ENCODE measurements at places on chromosomes 4 and X.

DNA sequence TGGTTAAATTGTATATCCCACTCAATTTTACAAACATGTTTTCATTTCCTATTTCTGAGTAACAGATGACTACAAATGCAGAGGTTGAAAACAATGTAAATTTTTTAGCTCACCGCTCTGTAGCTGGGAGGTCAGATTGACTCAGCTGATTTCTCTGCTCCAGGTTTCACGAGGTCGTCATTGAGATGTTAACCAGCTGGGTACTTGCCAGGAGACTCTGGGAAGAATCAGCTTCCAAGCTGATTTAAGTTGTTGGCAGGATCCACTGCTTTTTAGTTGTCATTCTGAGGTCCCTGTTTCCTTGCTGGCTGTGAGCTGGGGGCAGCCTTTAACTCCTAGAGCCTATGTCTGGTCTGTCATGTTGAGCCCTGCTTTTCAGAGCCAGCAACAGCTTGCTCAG lies 864.3 kb upstream of the AGA start:
- no peak for DNase-seq
- no peaks in the 10 kb centered on the region for H3K27me3 ChIP-seq
- H3K36me3 ChIP-seq, result no peaks in the 10 kb centered on the region
- no peaks in the 10 kb centered on the region for H3K4me1 ChIP-seq
- no peak overlapping the region for H3K27ac ChIP-seq
- H3K4me3 ChIP-seq, result no peak overlapping the region

- no peak overlapping the region for H3K27ac ChIP-seq
- DNase-seq, result no peak
- no peak overlapping the region for H3K4me3 ChIP-seq
- 0 out of 2 replicates have a peak, but pooled peaks cover 7% of the 10 kb centered on the region for H3K27me3 ChIP-seq
- H3K36me3 ChIP-seq, result no peaks in the 10 kb centered on the region
- no peaks in the 10 kb centered on the region for H3K4me1 ChIP-seq
Measured at GRCh38 chr4:47427935-47428334, 35.6 kb downstream of the COMMD8 start.

DNA sequence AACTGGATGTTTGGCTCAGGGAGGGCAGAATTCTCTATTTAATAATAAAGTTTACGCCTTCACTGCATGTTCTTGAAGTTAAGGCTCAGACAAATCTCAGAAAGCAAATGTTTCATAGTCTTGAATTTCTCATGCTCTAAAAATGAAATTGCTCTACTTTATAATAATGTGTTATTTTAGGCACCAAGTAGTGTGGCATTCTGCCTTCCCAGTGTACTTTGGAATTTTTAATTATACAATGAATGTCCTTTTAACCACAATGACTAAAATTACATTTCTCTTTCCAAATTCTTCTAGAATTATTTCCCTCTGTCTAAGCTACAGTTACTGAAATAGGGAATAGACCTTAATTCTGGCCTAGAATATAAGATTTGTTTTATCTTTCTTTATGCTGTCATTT lies 97.9 kb upstream of the PDE5A start:
- H3K27me3 ChIP-seq, result no peaks in the 10 kb centered on the region
- H3K36me3 ChIP-seq, result no peaks in the 10 kb centered on the region
- H3K4me1 ChIP-seq, result peaks cover 53% of the 10 kb centered on the region

DNA sequence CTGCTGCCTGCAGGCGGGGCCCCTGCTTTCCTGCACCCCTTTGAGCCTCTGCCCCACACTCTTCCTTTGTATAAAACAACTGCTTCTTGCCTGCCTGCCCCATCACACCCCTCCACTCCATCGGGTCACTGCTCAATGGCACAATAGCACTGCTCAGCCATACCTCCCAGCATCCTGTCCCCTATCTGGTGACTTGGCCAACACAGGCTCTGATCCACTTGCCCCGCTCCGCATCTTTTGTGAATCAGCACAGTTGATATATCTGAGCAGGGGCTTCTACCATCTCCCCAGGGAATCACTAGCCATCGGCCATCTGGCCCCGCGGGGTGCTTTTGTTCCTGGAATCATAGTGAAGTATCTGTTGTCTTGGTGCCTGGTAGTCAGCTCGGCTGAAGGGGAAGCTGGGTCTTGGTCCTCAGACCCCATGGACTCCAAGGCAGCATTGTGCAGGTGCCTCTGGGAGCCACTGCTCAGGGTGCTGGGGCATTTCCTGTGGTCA lies 45.3 kb downstream of the MAP7D3 start:
- H3K27ac ChIP-seq, result no peak overlapping the region
- DNase-seq, result no peak
- H3K36me3 ChIP-seq, result no peaks in the 10 kb centered on the region
- H3K4me3 ChIP-seq, result no peak overlapping the region

DNA sequence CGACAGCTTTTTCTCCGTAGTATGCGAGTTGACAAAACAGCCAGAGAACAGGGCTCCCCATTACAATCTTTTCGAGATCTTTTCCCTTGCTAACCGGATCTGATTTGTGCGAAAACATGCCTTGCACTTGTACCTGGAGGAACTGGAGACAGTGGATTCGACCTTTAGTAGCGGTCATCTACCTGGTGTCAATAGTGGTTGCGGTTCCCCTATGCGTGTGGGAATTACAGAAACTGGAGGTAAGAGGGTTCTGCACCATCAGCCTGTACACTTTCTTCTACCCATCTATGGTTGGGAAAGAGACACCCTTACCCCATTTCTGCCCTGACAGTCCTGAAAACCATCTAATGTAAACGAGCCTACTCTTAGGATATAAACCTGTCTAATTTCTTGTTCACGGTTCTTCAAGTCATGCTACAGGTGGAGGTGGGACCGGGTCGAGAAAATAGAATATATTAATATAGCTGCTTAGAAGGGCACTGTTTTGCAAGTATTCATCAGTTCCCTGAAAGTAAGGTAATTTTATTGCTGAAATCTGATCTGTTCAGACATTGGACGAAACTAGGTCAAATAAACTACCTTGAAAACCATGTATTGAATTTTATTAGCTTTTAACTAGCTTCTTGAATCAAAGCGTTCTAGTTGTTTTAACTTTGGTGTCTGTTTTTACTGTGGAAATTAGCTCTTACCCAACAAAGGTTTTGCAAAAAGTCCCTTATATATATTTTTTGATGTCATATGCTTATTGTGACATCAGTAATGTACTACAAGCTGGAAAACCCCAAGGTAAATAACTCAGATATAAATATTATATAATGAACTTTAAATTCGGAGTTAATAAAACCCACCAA lies 869 bp downstream of the TMEM184C start:
- peak overlapping the region; percentile 88 for H3K4me3 ChIP-seq
- DNase-seq, result no peak
- H3K27ac ChIP-seq, result no peak overlapping the region
- no peaks in the 10 kb centered on the region for H3K36me3 ChIP-seq
- H3K27me3 ChIP-seq, result no peaks in the 10 kb centered on the region

DNA sequence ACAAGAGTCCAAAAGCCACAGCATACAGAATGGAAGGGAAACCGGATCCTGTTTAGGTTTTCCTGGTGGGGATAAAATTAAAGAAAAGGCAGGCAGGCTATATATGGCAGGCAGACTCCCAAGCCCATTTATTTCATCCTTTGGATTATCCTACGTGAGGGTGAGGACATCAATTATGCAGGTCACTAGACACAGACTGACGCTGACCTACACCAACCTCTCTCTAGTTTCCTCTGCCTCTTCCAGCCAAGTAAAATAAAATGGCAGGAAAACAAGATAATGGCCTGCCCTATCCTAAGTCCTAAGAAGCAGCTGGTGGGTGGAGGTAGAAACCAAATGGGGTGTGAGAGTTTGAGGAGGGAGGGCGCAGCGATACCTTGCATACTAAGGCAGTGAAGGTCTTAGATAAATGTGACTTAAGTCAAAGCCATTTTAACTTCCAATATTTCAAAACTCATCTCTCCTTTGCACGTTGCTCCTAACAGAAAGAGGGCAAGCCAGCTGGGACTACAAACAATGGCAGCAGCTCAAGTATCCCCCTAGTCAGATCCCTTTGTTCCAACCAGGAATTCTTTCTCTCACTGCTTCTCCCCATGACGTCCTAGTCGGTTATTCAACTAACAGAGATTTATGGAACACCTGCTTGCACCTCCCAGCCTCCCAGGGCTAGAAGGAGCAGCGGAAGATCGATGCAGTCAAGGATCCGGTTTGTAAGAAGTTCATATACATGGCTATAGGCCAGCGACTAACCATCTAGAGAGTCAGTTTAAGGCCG lies 72.8 kb downstream of the IRF2 start:
- H3K27me3 ChIP-seq, result no peaks in the 10 kb centered on the region
- peak overlapping the region; percentile 85 for H3K27ac ChIP-seq
- no peak for DNase-seq
- H3K4me3 ChIP-seq, result no peak overlapping the region
- H3K4me1 ChIP-seq, result peaks cover 12% of the 10 kb centered on the region

DNA sequence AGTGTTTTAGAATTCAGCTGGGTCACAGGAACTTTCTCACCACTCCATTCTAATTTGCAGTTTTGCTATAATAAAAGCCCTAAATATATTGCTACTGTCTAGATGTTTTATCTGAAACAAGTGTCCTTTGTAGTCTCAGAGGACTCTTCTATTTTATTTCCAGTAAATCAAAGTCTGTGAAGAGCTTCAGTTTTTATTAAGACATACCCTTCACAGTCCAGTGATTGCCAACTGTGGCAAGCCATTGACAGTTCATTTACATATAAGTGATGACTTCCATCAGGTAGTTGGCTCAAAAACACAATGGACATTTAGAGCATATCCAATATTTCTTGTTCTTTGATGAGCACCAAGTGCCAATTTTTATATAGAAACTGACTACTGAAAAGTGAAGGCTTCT lies 466.1 kb downstream of the IQCM start:
- no peak overlapping the region for H3K4me3 ChIP-seq
- peaks cover 17% of the 10 kb centered on the region for H3K4me1 ChIP-seq
- H3K27me3 ChIP-seq, result no peaks in the 10 kb centered on the region
- H3K27ac ChIP-seq, result no peak overlapping the region
- no peak for DNase-seq

- no peaks in the 10 kb centered on the region for H3K27me3 ChIP-seq
- no peak for DNase-seq
- H3K4me3 ChIP-seq, result no peak overlapping the region
- no peaks in the 10 kb centered on the region for H3K36me3 ChIP-seq
- no peak overlapping the region for H3K27ac ChIP-seq
Measured at GRCh38 chr4:44996276-44996845, 270.0 kb upstream of the GNPDA2 start.

GRCh38 chrX:21883258-21883657 lies 27.5 kb downstream of the YY2 start:
- no peak overlapping the region for H3K27ac ChIP-seq
- no peaks in the 10 kb centered on the region for H3K36me3 ChIP-seq
- no peaks in the 10 kb centered on the region for H3K27me3 ChIP-seq
- H3K4me1 ChIP-seq, result no peaks in the 10 kb centered on the region

DNA sequence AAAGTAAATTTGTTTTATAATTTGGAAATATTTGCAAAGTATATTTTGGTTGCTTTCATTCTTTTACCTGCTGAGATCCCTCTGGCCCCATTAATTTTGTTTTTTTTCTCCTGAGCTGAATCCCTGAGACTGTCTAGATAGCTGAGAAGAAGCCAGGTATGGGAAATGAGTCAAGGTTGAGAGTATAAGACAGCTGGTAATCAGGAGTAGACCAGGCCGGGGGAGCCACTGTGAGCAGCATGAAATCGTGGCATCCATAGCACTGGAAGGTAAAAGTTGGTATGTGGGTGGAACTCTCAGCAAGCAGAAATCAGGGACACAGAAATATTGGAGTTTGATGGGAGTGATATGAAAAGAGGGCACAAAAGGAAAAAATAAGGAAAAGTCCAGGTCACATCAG lies 164.5 kb downstream of the FHIP1A start:
- no peaks in the 10 kb centered on the region for H3K36me3 ChIP-seq
- no peak overlapping the region for H3K4me3 ChIP-seq
- H3K27ac ChIP-seq, result no peak overlapping the region
- H3K27me3 ChIP-seq, result no peaks in the 10 kb centered on the region
- H3K4me1 ChIP-seq, result no peaks in the 10 kb centered on the region

DNA sequence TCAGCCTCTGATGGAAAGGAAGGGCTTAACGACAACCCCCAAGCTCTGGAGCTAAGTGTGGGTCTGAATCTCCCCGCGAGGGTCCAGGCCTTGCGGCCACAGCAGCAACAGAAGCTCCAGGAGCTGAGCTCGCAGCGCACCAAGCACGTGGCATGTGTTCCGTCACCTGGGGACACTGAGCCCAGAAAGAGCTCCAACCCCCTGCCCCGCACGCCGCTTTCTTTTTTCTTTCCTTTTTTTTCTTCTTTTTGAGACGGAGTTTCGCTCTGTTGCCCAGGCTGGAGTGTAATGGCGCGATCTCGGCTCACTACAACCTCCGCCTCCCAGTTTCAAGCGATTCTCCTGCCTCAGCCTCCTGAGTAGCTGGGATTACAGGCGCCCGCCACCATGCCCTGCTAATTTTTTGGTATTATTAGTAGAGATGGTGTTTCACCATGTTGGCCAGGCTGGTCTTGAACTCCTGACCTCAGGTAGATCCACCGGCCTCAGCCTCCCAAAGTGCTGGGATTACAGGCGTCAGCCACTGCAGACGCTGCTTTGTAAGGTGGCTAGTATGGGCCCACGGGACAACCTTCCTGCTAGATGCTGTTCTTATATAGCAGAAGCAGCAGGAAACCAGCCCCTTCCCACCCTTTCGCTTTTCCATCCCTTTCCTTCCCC lies 685 bp upstream of the TNIP2 start:
- H3K36me3 ChIP-seq, result no peaks in the 10 kb centered on the region
- no peaks in the 10 kb centered on the region for H3K4me1 ChIP-seq
- H3K27me3 ChIP-seq, result no peaks in the 10 kb centered on the region
- H3K4me3 ChIP-seq, result peak overlapping the region; percentile 51
- no peak for DNase-seq

GRCh38 chrX:109704563-109704962 lies 28.5 kb downstream of the ACSL4 start:
- peaks cover 11% of the 10 kb centered on the region for H3K4me1 ChIP-seq
- no peaks in the 10 kb centered on the region for H3K36me3 ChIP-seq
- no peak overlapping the region for H3K27ac ChIP-seq
- H3K27me3 ChIP-seq, result no peaks in the 10 kb centered on the region

GRCh38 chrX:17187136-17187756 lies 187.8 kb upstream of the NHS start:
- H3K4me1 ChIP-seq, result no peaks in the 10 kb centered on the region
- H3K27me3 ChIP-seq, result no peaks in the 10 kb centered on the region
- no peak for DNase-seq
- H3K27ac ChIP-seq, result no peak overlapping the region
- H3K36me3 ChIP-seq, result no peaks in the 10 kb centered on the region
- H3K4me3 ChIP-seq, result no peak overlapping the region

GRCh38 chrX:146186540-146186939 lies 368.9 kb downstream of the SLITRK2 start:
- no peak overlapping the region for H3K27ac ChIP-seq
- DNase-seq, result no peak
- no peaks in the 10 kb centered on the region for H3K27me3 ChIP-seq
- H3K36me3 ChIP-seq, result no peaks in the 10 kb centered on the region
- no peak overlapping the region for H3K4me3 ChIP-seq
- H3K4me1 ChIP-seq, result no peaks in the 10 kb centered on the region
